ENCODE measurements at places on chromosomes 6 and 20.

DNA sequence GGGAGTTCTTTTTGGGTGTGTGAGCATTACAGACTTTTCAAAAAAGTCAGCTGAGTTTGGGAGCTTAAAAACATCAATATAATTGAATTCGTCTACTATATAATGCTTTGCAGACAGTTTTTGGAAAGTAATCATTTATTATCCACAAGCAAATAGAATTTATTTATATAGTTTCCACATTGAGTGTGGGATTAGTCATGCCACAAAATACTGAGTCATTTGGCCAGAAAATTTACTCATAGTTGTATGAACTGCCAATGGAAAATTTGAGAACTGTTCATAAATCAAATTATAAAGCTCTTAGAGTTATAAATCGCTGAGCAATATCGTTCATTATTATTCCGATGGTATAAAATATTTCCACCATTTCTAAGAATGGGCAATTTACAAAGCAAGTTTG lies 5.0 kb downstream of the BEND6 start:
- H3K27ac ChIP-seq: no peak overlapping the region
- peaks cover 2% of the 10 kb centered on the region for H3K4me1 ChIP-seq
- no peak overlapping the region for H3K4me3 ChIP-seq

- H3K4me3 ChIP-seq: no peak overlapping the region
- no peaks in the 10 kb centered on the region for H3K4me1 ChIP-seq
- no peak overlapping the region for H3K27ac ChIP-seq
- no peaks in the 10 kb centered on the region for H3K27me3 ChIP-seq
These were observed 245.4 kb upstream of the SOX4 start for GRCh38 chr6:21348146-21348503.

GRCh38 chr20:1434571-1435336 lies 31.9 kb downstream of the NSFL1C start:
- no peak overlapping the region for H3K27ac ChIP-seq
- H3K36me3 ChIP-seq: no peaks in the 10 kb centered on the region
- H3K27me3 ChIP-seq: no peaks in the 10 kb centered on the region
- no peaks in the 10 kb centered on the region for H3K4me1 ChIP-seq
- H3K4me3 ChIP-seq: no peak overlapping the region

GRCh38 chr6:142863981-142864380 lies 81.0 kb downstream of the HIVEP2 start:
- H3K27ac ChIP-seq: no peak overlapping the region
- peaks cover 10% of the 10 kb centered on the region for H3K4me1 ChIP-seq
- no peaks in the 10 kb centered on the region for H3K27me3 ChIP-seq
- H3K4me3 ChIP-seq: no peak overlapping the region

- no peaks in the 10 kb centered on the region for H3K27me3 ChIP-seq
- H3K4me1 ChIP-seq: no peaks in the 10 kb centered on the region
- no peaks in the 10 kb centered on the region for H3K36me3 ChIP-seq
- no peak overlapping the region for H3K27ac ChIP-seq
- DNase-seq: peak; percentile 86
These were observed 93.2 kb downstream of the DLGAP4 start for GRCh38 chr20:36399147-36399968.

DNA sequence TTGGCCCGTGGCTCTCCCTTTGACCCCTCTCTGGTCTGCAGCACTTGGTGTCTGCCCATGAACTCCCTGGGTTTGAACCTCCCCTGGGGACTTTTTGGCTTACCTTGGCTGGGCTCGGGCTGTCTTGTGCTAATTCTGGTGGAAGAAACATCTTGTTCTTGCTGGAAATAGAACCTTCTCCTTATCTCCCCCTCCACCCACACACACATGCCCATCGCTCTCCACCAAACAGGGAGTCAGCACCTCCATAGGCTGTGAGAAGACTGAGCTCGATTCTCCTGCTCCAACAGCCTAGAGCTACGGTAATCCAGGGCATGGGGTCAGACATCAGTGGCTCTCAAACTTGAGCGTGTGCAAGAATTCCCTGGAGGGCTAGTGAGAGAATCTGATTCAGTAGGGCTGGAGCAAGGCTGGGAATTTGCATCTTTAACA lies 114.4 kb upstream of the SLC22A23 start:
- DNase-seq: no peak
- no peaks in the 10 kb centered on the region for H3K27me3 ChIP-seq
- H3K4me3 ChIP-seq: no peak overlapping the region
- peaks cover 16% of the 10 kb centered on the region for H3K4me1 ChIP-seq
- H3K27ac ChIP-seq: peak overlapping the region; percentile 54

DNA sequence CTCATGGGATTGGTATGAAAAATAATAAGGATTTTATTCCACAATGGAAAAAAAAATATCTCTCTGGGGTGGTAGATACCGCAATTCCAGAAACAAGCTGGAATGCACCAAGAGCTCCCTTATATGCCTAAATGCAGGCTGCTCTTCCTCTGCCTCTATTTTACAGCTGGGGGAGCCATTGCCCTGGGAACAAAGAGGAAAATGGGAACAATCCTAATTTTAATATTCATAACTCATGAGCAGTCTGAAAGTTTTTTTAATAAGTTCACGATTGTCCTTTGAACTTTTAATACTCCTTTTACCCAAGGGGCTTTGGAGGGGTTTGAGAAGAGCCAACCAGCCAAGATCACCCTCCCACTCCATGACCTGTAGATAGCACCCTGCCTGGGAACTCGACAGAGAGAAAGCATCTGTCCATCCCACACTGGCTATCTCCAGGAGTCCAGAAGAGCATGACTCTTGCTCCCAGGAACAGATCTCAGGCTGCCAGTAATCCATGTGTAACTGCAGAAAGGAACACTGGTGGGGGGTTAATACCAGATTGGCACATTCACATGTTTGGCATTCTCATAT lies 74.7 kb downstream of the CD83 start:
- DNase-seq: no peak
- H3K36me3 ChIP-seq: no peaks in the 10 kb centered on the region
- no peak overlapping the region for H3K27ac ChIP-seq
- peaks cover 17% of the 10 kb centered on the region for H3K4me1 ChIP-seq
- H3K27me3 ChIP-seq: peaks cover 2% of the 10 kb centered on the region

GRCh38 chr20:2814587-2815051 lies at the start of gene C20orf141:
Gene C20orf141, plus strand, starts transcription at chr20:2814987. Its CDS starts 198 bp downstream, at chr20:2815185.
- H3K4me3 ChIP-seq: no peak within 1 kb of the TSS
- DNase-seq: no peak
- H3K27ac ChIP-seq: no peak within 1 kb of the TSS
- H3K36me3 ChIP-seq: no peaks in the 10 kb centered on the region
- no peaks in the 10 kb centered on the region for H3K27me3 ChIP-seq

- no peaks in the 10 kb centered on the region for H3K4me1 ChIP-seq
- DNase-seq: no peak
- H3K4me3 ChIP-seq: no peak overlapping the region
- no peaks in the 10 kb centered on the region for H3K36me3 ChIP-seq
These were observed 173.4 kb upstream of the EXOC2 start for GRCh38 chr6:866316-866715.

- DNase-seq: no peak
- no peak overlapping the region for H3K4me3 ChIP-seq
- H3K4me1 ChIP-seq: peaks cover 13% of the 10 kb centered on the region
- H3K27me3 ChIP-seq: no peaks in the 10 kb centered on the region
- H3K27ac ChIP-seq: no peak overlapping the region
These were observed 26.4 kb upstream of the TMX4 start for GRCh38 chr20:8045946-8046345.

DNA sequence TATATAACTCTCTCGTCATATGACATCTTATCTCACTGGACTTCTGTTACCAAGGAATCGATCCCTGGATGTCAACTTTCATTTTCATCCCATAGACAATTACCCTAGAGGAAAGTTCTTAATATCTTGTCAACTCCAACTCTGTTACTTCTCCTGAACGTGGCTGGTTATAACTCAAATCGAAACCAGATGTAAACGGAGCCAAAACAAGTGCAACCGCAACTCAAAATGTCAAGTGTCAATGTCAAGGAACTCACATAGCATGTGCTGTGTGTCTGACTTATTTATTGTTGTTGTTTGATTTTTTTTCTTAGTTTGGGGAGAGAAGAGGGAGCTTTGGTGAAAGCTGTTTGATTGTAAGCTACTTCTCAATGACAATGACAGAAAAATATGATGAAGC lies 108.6 kb downstream of the VIP start:
- no peaks in the 10 kb centered on the region for H3K27me3 ChIP-seq
- H3K4me1 ChIP-seq: no peaks in the 10 kb centered on the region
- H3K27ac ChIP-seq: no peak overlapping the region
- H3K4me3 ChIP-seq: no peak overlapping the region

DNA sequence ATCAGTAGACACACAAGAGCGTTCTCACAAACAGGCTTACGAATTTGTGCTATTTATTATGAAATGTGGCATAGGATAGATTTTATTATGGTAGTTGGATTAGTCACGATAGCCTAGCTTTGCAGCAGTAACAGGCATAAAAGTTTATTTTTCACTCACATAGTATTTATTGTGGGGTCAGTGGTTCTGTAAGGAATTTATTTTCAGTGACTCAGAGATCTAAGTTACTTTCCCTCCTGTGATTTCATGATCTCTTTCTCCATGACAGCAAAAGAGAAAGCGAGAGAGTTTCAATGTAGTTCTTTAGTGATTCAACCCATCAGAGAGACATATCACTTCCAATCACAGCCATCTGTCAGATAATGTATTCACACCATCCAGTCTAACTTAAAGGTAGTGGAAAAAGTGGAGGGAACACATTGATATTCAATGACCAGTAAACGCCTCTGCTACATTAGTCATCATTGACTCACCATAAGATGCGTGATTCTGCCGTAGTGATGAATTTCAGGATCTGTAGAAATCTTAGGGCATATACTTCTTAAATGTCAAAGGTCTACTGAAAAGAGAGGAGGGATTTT lies 605.5 kb downstream of the HDGFL1 start:
- H3K27me3 ChIP-seq: no peaks in the 10 kb centered on the region
- no peaks in the 10 kb centered on the region for H3K4me1 ChIP-seq
- no peaks in the 10 kb centered on the region for H3K36me3 ChIP-seq
- H3K4me3 ChIP-seq: no peak overlapping the region

DNA sequence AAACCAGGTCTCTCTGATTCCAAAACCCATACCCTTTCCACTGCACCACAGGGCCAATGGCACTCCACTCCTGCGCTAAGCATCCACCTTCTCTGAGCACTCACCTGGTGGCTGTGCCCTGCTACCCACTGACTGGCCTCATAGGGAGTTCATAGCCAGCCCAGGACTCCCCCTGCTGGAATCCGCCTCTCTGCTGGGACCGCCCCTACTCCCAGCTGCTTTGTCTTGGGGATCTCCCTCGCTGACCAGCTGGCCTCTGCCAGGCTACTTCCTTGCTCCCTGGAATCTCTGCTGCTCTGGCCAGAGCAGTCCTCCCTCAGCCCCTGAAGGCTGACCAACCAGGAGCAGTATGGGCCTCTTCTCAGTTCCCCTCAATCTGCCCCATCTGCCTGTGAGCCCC lies 129.7 kb downstream of the FAXC start:
- no peaks in the 10 kb centered on the region for H3K36me3 ChIP-seq
- no peak overlapping the region for H3K4me3 ChIP-seq
- no peaks in the 10 kb centered on the region for H3K4me1 ChIP-seq
- H3K27ac ChIP-seq: no peak overlapping the region

- H3K27me3 ChIP-seq: no peaks in the 10 kb centered on the region
- DNase-seq: no peak
- H3K4me1 ChIP-seq: no peaks in the 10 kb centered on the region
- H3K36me3 ChIP-seq: no peaks in the 10 kb centered on the region
These were observed 193.9 kb downstream of the MMUT start for GRCh38 chr6:49269190-49269589.

GRCh38 chr20:51696304-51697071 lies 71.7 kb downstream of the ATP9A start:
- H3K27ac ChIP-seq: peak overlapping the region; percentile 0
- H3K4me3 ChIP-seq: no peak overlapping the region
- no peaks in the 10 kb centered on the region for H3K27me3 ChIP-seq
- no peak for DNase-seq

GRCh38 chr20:40196846-40197436 lies 492.1 kb downstream of the MAFB start:
- no peaks in the 10 kb centered on the region for H3K27me3 ChIP-seq
- no peaks in the 10 kb centered on the region for H3K4me1 ChIP-seq
- no peaks in the 10 kb centered on the region for H3K36me3 ChIP-seq
- no peak overlapping the region for H3K4me3 ChIP-seq

- H3K27ac ChIP-seq: no peak overlapping the region
- H3K4me1 ChIP-seq: no peaks in the 10 kb centered on the region
- H3K4me3 ChIP-seq: no peak overlapping the region
- DNase-seq: no peak
- H3K36me3 ChIP-seq: no peaks in the 10 kb centered on the region
- H3K27me3 ChIP-seq: no peaks in the 10 kb centered on the region
These were observed 52.3 kb downstream of the HUS1B start for GRCh38 chr6:604579-604978.

DNA sequence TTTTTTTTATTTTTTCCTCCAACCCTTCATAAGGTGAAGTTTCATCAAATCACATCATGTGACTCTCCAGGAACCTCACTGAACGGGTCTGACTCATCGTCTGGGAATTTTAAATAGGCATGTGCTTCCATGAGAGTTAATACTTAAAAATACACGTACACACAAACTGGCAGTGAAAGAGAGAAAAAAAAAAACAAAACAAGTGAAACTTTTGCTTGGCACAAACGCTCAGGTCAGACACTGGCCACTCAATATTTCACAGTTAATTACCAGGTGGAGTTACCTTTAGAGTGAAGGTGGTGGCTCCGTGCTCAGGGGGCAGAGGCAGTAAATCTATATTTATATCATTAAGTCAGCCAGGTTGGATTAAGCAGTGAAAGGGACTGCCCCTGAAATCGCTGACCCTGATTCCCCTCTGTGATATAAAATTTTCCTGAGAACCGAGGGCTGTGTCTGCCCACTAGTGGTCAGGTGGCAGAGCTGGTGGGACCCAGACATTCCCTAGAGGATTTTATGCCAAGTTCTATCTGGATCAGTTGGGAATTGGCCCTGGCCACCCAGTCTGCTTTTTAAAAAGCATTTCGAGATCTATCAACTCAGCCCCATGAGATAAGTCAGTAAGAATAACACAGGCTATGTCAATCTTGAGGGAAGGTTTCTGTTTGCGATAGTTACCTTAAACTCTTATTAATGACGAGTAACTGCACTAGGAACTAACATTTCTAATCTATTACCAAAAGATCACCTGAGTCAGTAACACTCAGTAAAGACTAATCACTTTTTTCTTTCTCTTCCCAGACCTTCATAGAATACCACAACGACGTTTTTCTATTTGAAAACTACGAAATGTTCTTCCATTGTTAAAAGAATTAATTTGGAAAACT lies 259.1 kb downstream of the HDGFL1 start:
- H3K36me3 ChIP-seq: no peaks in the 10 kb centered on the region
- peak overlapping the region; percentile 89 for H3K27ac ChIP-seq
- peak; percentile 62 for DNase-seq
- peaks cover 32% of the 10 kb centered on the region for H3K4me1 ChIP-seq

GRCh38 chr20:52054123-52054522 lies 137.5 kb downstream of the ZFP64 start:
- peaks cover 4% of the 10 kb centered on the region for H3K4me1 ChIP-seq
- H3K27ac ChIP-seq: no peak overlapping the region
- H3K27me3 ChIP-seq: no peaks in the 10 kb centered on the region
